ENCODE measurements at places on chromosomes 12 and 14. TPM values are rescaled to one million over a fixed set of nuclear protein-coding genes. Genes with fewer than 3 reads are reported as not detected.

The FGF6 gene
- total RNA-seq, result not detected

The GOLGA5 gene
- total RNA-seq, result 20.9 TPM

The CDKN3 gene
- total RNA-seq, result 0.58 TPM

The LRRC10 gene
- not detected for total RNA-seq

The ANKRD33 gene
- total RNA-seq, result not detected

The NTF3 gene
- total RNA-seq, result 4.6 TPM

The PTPN6 gene
- total RNA-seq, result 17.8 TPM

The SRRM4 gene
- not detected for total RNA-seq

The AKAP6 gene
- 7.2 TPM for total RNA-seq

The RCOR1 gene
- total RNA-seq, result 8.9 TPM

The C12orf75 gene
- total RNA-seq, result 1.4 TPM

The RHOJ gene
- 1.8 TPM for total RNA-seq

The AMN gene
- total RNA-seq, result 56.0 TPM

The CD4 gene
- 22.7 TPM for total RNA-seq

The CLMN gene
- 67.7 TPM for total RNA-seq

The IFNG-AS1 gene
- not detected for total RNA-seq

The BLTP3B gene
- total RNA-seq, result 28.3 TPM

The FKBP4 gene
- total RNA-seq, result 50.4 TPM

The SLC35F4 gene
- not detected for total RNA-seq

The KLHL33 gene
- total RNA-seq, result 0.20 TPM

The SERPINA1 gene
- total RNA-seq, result 17,840 TPM

The PLEKHG7 gene
- total RNA-seq, result not detected

The KCNK13 gene
- total RNA-seq, result 0.38 TPM

The DNAH10 gene
- total RNA-seq, result 0.28 TPM

The DTX1 gene
- total RNA-seq, result 24.5 TPM

The CD163L1 gene
- 0.78 TPM for total RNA-seq

The NANOG gene
- total RNA-seq, result 0.70 TPM

The ALDH1L2 gene
- total RNA-seq, result 0.18 TPM

The FOXG1 gene
- total RNA-seq, result not detected

The FOXM1 gene
- 0.86 TPM for total RNA-seq

The CRACR2A gene
- 0.93 TPM for total RNA-seq

The MTHFD1 gene
- 238 TPM for total RNA-seq

The SDR9C7 gene
- not detected for total RNA-seq

The LMNTD1 gene
- total RNA-seq, result not detected

Measured in left lobe of liver (tissue), 2 donors.